ENCODE measurements at places on chromosomes 13 and 19.

DNA sequence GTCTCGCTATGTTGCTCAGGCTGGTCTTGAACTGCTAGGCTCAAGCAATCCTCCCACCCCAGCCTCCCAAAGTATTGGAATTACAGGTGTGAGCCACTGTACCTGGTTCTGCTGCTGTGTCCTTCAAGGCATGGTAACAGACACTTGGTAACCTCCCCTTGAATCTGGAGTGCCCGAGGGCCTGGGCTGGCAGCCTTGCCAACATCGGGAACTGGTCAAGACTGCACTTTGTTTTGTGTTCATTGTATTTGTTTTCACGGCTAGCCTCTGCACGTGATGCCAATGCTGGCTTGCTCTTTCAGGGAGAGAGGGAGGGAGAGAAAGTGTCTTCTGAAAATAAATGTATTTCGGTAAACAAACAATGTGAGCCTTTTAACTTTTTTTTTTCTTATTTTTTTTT is 12.0 kb downstream of the CERS4 start:
- DNase-seq: no peak

GRCh38 chr13:96617528-96617927 is 376.7 kb downstream of the OXGR1 start:
- no peak for DNase-seq

- DNase-seq: no peak
Measured at GRCh38 chr13:20151016-20151415, 9.8 kb downstream of the GJA3 start.

DNA sequence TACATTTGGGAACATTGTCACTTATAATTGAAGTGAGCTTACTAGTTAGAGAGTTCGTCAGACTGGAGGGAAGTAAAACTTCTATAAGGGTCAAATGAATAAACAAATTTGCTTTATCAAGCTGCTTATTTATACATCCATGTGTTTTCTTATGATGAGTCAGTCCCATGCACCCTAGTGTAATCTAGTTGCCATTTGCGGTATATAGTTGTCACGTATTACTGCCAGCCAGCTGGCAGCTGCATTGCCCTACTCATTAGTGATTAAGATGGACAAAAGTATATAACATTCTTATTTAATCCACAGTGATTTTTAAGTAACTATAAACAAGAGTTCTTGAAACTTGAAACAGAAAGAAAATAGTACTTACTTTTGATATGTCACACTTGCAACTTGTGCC is 182.4 kb downstream of the GPC6 start:
- DNase-seq: no peak

- DNase-seq: no peak
Measured at GRCh38 chr19:39416152-39417120, 4.0 kb downstream of the PLEKHG2 start.

DNA sequence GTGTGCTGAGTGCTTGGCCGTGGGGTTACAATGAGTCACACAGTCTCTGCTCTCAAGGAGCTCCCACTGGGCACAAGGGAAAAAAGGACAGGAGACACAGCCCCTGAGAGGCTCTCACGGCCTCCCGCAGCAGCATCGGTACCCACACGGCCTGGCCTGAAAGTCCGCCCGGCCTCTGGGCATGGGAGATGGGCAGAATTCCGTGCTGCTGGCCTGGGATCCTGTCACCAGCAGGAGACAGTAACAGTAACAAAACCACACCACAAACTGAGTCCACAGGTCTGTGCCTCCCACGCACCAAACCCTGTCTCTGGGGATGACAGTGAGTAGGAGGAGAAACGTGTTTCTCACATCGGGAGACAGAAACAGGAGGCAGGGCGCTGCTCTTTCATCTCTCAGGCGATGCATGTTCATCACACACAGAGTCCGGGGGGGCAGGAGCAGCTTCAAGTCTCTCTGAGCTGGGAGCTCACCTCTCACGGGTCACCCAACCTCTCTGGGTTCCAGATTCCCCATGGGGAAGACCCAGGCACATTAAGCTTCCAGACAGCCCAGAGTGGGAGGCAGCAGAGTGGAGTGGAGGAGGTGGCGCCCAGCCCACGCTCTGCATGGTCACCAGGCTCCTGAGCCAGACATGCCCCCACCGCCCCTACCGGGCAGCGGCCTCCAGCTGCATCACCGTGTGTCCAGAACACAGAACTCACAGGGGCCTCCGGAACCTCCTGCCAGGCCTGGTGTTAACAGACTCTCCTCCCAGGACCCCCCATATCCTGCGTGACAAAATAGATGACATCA is 124.7 kb upstream of the VSTM2B start:
- peak; percentile 22 for DNase-seq

GRCh38 chr13:86757236-86757978 is 913.8 kb upstream of the SLITRK5 start:
- no peak for DNase-seq

DNA sequence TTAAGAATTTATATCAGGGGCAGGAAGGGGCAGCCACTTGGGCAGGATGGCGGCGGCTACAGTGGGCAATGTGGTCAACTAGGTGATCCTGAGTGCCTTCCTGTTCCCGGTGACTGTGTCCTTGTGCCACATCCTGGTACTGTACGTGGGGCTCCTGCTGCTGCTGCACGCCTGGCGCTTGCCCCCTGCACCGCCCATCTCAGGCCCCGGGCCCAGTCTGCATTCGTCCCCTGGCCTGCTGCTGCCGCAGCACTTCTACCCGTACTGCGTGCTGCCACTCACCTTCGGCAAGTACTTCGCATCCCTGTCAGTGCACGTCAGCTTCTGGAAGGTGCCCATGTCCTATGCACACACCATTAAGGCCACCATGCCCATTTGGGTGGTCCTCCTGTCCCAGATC is 40.1 kb downstream of the IFT88 start:
- no peak for DNase-seq

DNA sequence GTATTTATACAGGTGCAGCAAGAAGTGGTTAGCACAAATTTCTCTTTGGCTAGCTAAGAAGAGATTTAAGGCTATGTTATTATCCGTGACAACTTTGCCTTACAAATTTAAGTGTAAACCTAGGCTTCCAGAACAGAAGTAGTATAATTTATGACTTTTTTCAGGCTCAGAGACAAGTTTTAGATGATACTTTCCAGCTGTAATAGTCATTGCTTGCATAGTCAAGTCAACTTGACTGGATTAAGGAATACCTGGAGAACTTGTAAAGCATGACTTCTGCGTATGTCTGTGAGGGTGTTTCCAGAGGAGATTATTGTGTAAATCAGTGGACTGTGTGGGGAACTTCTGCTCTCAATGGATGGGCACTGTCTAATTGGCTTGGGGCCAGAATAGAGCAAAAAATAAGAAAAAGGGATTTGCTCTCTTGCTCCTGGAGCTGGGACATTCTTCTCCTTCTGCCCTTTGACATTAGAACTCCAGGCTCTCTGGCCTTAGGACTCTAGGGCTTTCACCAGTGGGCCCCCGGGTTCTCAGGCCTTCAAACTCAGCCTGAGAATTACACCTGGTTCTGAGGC is 33.0 kb downstream of the CYSLTR2 start:
- no peak for DNase-seq
